Skin of body (tissue), 3 donors: ENCODE measurements at places on chromosomes 12 and 14. TPM values are rescaled to one million over a fixed set of nuclear protein-coding genes. Genes with fewer than 3 reads are reported as not detected.

The CIROP gene
- not detected for total RNA-seq

The GCH1 gene
- total RNA-seq = 3.5 TPM

The TMEM260 gene
- 16.1 TPM for total RNA-seq

The GALNT6 gene
- 4.9 TPM for total RNA-seq

The ARHGAP9 gene
- 5.0 TPM for total RNA-seq

The HOXC12 gene
- 0.30 TPM for total RNA-seq

The SIRT4 gene
- total RNA-seq = 3.3 TPM

The CCDC184 gene
- total RNA-seq = 0.30 TPM

The BLOC1S1 gene
- total RNA-seq = 47.4 TPM

The ACOT6 gene
- total RNA-seq = not detected

The SLC24A4 gene
- total RNA-seq = 0.49 TPM

The HOXC10 gene
- total RNA-seq = 2.6 TPM

DNA sequence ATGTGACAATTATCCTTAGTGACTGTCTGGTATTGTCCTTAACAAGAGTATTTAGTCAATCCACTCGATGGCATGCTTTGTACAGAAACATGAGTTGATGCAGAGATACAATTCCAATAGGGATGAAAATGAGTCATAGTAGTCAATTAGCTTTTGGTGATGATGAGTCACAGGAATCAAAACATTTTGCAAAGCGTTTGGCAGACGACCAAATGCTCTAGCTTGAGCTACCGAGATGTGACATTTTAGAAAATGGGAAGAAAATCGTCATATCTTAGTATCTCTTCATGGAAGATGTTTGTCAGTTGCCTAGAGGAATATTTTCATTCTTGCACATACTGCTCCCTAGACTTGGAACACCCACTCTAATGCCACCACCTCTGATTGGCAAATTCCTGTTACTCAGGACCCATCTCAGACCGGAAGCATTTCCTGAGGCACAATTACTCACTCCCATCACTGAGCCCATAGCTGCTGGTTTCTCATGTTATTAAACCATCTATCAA is 95.0 kb downstream of the LMNTD1 start:
- peak; percentile 49 for DNase-seq

DNA sequence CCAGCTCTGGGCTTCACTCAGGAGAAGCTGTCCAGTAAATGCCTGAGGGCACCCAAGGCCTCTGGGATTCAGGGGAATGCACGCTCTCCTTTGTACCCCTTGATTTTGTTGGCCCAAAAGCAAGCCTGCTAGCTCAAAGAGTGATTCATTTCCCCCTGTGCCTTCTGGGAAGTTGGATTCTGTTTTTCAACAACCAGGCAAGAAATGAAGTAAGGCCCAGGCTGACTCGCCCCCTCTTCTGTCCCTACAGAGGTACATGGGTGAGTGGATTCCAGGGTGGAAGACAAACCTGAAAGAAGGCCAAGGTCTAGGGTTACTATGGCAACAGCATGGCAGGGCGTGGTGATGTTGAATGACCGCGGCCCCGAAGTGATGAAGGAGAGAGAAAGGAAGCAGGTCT is 9.3 kb upstream of the SERPINA5 start:
- no peak for DNase-seq

DNA sequence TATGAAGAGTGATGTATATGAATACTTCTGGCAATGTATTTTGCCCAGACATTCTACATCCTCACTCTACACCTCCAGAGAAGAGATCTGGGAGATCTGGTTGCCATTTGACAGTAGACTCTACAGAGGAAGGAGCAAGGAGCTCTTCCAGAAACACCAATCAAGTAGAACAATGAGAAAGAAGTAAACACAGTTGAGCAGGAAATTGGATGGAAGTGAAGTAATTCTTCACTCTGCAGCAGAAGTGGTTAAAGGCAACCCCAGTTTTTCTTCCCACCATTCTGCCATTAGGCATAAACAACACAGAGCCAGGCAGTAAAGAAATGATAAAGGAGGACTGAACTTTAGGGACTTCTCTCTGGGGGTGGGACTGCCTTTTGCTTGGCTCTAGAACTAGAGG is 48.5 kb upstream of the PRICKLE1 start:
- DNase-seq = no peak

DNA sequence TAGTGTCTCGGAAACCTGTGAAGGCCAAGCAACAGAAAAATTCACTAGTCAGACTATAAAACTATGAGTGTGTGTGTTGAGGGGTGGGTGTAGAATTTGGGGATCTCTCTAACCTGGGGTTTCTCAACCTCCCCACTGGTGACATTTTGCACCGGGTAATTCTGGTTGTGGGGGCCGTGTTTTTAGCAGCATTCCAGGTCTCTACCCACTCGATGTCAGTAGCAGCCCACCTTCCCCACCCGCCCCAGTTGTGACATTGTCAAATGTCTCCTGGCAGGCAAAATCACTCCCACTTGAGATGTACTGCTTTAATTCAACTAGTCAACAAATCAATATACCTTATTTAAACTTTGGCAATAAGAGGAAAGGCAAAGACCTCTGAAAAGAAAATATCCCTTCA is 4.1 kb downstream of the GCN1 start:
- DNase-seq = no peak

DNA sequence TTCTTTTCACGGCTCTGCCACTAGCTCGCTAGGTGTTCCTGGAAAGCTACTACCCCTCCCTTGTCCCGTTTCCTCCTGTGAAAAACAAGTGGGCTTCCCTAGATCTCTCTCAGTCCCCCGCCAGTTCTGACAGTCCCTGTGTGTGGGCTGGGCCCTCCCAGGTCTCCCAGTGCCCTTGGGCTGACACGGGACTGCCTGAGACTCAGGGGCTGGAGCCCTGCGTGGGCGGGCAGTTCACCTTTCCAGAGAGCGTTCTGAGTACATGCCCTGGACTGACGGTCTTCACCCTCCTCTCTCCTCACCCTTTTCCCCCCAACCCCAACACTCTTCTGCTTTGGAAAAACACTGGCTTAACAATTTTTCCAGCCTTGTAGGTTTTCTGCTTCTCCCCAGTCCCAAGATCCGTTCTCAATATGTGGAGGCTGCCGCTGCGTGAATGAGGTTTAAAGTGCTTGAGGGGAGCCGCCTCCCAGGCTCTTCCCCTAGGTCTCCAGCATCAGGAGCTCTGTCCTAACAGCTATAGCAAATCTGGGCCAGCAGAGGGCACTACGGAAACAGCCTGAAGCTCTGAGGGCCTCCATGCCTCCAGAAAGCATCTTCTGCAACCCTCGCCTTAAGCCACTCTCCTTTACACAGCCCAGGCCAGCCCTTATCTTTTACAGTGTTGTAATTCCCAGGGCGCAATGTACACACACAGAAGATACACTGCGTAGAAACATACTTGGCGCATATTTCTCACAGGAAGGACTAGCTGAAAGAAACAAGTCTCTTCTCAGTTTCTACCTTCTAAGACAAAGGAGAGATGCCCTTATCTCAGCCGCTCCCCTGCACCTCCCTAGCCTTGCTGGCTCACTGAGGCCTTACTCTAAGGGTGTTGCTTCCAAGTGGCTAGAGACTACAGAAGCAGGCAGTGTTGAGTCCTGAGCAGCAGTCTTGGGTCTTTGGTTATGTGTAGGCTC is 10.4 kb upstream of the DCD start:
- DNase-seq = no peak

- no peak for DNase-seq
These were observed 314.7 kb upstream of the ATP2B1 start for GRCh38 chr12:90023207-90023900.

- DNase-seq = no peak
These were observed 20.1 kb downstream of the SUSD6 start for GRCh38 chr14:69631509-69631908.

- peak; percentile 95 for DNase-seq
These were observed 138.5 kb downstream of the KICS2 start for GRCh38 chr12:64083285-64084210.

- DNase-seq = no peak
These were observed 5.0 kb upstream of the SLC38A4 start for GRCh38 chr12:46830731-46831334.

DNA sequence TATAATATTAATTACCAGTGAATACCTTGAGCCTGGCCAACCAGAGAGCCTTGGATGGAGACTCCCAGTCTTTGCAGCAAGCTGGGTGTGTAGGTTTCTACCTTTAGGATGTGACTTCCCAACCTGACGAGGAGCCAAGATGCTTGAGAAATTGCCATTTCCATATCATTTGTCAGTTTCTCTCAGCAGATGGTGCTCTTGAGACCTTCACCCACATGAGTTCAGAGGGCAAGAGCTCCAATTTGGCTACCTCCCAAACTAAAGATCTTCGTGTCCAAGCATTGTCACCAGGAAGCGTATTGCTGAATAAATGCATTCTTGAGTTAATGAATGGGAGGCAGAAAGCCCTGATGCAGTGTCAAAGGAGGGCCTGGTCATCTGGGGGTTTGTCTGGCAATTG is 106.4 kb upstream of the TBX5 start:
- DNase-seq = no peak

DNA sequence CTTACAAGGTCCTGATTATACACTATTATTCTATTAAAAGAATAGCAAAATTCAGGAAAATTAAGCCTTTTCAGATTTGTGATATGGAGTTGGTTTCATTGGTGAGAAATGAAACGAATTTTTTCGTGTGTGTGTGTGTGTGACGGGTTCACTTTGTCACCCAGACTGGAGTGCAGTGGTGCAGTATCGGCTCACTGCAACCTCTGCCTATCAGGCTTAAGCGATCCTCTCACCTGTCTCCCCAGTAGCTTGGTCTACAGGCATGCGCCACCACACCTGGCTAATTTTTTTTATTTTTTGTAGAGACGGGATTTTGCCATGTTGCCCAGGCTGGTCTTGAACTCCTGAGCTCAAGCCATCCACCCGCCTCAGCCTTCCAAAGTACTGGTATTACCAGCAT is 9.7 kb downstream of the PCBP2 start:
- DNase-seq = no peak

DNA sequence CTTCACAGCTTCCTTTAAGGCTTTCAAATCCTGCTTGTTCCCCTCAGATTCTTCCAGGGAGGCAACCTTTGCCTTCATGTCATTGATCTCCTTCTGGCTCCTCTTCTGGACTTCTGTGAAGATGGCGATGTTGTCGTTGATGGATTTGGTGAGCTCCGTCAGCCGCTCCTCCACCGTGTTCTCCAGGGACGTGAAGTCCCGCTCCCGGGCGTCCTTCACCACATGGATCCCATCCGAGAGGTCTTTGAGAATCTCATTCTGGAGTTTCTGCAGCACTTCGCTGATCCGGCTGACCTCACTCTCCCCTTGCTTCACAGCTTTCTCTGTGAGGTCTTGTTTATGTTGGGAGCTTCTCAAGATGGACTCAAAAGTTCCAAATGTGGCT is 7.9 kb downstream of the CKAP4 start:
- no peak for DNase-seq

- DNase-seq = no peak
These were observed 52.6 kb downstream of the GALNT16 start for GRCh38 chr14:69312608-69313007.

DNA sequence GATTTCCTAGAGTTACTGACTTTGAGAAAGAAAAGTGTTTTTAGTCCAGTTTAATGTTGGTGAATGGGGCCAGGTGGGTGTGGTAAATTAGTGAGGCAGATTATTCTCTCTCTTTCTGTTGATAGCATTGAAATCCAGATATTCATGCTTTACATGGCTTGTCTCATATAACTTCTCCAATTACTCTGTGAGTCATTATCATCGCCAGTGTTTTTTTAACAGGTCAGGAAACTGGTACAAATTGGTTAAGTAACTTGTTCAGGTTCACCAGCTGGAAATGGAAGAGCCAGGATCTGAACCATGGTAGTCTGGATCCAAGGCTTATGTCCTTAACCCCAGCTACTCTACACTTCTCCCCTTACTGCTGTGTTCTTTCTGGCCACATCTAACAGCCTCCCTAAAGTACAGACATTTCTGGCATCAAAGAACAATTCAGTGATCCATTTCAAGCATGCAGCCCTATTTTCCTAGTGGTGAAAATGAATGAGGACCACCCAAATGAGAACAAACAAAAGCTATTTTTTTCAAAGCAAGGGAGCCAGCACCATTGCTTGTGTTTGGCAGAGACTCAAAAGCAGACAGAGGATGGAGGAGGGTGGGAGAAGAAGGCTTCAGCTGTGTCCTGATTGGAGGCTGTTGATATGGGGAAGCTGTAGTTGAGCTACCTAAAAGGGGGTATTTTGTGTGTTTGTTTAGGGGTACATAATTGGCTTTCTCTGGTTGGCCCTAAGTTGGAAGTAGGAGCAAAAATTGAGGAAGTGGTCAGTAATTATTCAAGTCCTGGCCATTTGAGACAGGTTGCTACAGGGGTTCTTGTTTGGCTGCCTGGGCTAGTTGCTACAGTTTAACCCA is 1.7 kb downstream of the IRAK3 start:
- DNase-seq = no peak

GRCh38 chr14:89621009-89621421 is 204.0 kb upstream of the FOXN3 start:
- no peak for DNase-seq

DNA sequence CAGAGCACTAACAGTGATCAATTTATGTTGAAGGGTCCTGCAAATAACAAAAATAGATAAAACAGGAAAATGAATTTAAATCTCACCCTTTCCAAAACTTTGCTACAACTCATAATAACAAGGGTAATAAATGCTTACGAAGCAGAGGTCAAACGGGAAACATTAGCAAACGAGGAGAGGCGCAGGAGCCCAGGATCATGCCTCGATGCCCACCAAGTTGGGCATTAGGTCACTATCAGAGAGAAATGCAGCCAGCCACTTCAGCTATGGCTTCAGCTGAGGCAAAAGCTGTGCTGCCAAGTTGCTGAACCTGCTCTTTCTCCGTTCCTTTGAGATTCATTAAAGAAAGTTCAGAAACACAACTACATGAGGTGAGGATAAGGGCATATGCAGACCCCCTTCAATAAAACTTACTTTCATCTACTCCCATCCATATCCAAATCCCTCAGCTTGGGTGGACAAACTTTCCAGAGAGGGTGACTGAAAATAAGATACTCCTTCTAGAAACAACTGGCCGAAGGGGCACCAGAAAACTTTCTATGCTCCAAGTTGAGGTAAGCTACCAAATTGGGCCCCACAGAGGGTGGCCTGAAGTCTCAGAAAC is 7.9 kb downstream of the NKX2-1 start:
- no peak for DNase-seq

- DNase-seq = no peak
These were observed 84.9 kb downstream of the DUSP6 start for GRCh38 chr12:89267404-89267803.

DNA sequence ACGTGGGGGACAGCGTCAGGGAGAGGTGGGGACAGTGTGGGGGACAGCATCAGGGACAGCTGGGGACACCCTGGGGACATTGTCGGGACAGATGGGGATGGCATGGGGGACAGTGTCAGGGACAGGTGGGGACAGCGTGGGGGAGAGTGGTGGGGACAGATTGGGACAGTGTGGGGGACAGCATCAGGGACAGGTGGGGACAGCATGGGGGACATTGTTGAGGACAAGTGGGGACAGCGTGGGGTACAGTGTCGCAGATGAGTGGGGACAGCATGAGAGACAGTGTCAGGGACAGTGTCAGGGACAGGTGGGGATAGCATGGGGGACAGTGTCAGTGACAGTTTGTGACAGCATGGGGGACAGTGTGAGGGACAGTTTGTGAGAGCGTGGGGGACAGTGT is 240.9 kb downstream of the TMEM121 start:
- DNase-seq = no peak
